Activated CD8-positive, alpha-beta memory T cell treated with anti-CD3 and anti-CD28 coated beads, Interleukin-2, amount 10 ng/mL, durations not matched to agents 7 days and 5 days (primary cell): ENCODE measurements at places on chromosomes 16 and 17.

- no peak for DNase-seq
Observed at GRCh38 chr17:81482673-81483072, 29.9 kb downstream of the ACTG1 start.

DNA sequence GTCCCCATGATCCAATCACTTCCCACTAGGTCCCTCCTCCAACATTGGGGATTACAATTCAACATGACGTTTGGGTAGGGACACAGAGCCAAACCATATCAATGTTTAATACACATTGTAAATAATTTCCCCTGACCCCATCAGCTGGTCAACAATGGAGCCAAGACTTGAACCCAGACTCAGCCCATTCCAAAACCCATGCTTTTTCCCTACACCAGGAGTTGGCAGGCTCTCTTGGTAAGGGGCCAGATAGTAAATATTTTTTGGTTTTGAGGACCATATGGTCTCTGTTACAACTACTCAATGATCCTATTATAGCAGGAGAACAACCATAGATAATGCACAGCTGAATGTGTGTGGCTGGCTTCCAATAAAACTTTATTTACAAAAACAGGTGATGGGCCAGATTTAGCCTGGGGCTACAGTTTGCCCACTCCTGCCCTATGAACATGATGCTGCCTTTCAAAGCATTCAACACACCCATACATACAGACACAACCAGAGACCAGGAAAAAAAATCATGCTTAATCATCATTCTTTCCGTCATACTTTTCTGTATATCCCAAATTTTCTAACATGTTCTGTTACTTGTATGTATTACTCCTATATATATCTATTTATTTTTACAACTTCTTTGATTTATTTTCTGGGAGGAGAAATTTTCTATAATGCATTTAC lies 22.1 kb upstream of the MSI2 start:
- DNase-seq = no peak

GRCh38 chr16:2324296-2324859 lies 16.1 kb downstream of the ABCA3 start:
- DNase-seq = no peak

GRCh38 chr17:718075-718474 lies 3.4 kb upstream of the VPS53 start:
- no peak for DNase-seq

GRCh38 chr17:46929413-46929812 lies 6.5 kb downstream of the GOSR2 start:
- no peak for DNase-seq
